ENCODE measurements at places on chromosomes 1 and 21. TPM values are rescaled to one million over a fixed set of nuclear protein-coding genes. Genes with fewer than 3 reads are reported as not detected.

Gene OR2M7
- total RNA-seq = not detected

Gene RORC
- 20.5 TPM for total RNA-seq

Gene BLACAT1
- 0.37 TPM for total RNA-seq

Gene S100A5
- total RNA-seq = not detected

Gene GPR61
- total RNA-seq = not detected

Gene CD58
- total RNA-seq = 25.9 TPM

Gene POU3F1
- total RNA-seq = not detected

Gene EXTL1
- total RNA-seq = 0.29 TPM

Gene LYPD8
- total RNA-seq = 40.8 TPM

Gene PTPRF
- total RNA-seq = 449 TPM
